ENCODE measurements at places on chromosomes 1 and 21. TPM values are rescaled to one million over a fixed set of nuclear protein-coding genes. Genes with fewer than 3 reads are reported as not detected.

APCS gene
- not detected for total RNA-seq

NFASC gene
- total RNA-seq, result 0.72 TPM

ST6GALNAC5 gene
- 18.6 TPM for total RNA-seq

TTF2 gene
- total RNA-seq, result 40.6 TPM

NOS1AP gene
- total RNA-seq, result 4.4 TPM

WDR3 gene
- total RNA-seq, result 29.4 TPM
